ENCODE measurements at places on chromosomes 3 and 15. TPM values are rescaled to one million over a fixed set of nuclear protein-coding genes. Genes with fewer than 3 reads are reported as not detected.

GRCh38 chr3:137924628-137925027 is 85.3 kb upstream of the CLDN18 start:
- no peak for DNase-seq

GRCh38 chr15:96553931-96554330 is 223.4 kb downstream of the NR2F2 start:
- peak; percentile 32 for DNase-seq

- DNase-seq: peak; percentile 55
Observed at GRCh38 chr15:39685999-39686613, 96.5 kb downstream of the FSIP1 start.

Gene CCDC13
- total RNA-seq: 0.77 TPM

Gene TMC3
- total RNA-seq: not detected
